ENCODE measurements at places on chromosomes 5 and 9.

DNA sequence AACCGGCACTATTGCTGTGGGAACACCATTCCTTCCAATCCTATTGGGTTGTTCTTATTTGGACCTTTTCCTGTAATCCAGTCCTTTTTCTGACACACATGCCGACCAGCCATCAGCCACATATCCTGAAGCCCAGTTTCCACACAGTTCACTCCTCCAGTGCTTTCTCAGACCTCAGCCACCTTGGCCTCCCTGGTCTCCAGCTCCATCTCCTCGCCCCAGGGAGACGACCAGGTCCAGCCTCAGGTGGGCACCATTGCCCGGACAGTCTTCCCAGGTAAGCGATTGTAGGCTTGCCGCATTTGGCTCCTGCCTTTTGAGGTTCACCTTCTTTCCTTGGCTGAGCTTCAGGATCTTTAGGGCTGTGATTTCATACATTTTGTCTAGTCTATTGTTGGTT lies 15.2 kb upstream of the TERT start:
- DNase-seq, result no peak

DNA sequence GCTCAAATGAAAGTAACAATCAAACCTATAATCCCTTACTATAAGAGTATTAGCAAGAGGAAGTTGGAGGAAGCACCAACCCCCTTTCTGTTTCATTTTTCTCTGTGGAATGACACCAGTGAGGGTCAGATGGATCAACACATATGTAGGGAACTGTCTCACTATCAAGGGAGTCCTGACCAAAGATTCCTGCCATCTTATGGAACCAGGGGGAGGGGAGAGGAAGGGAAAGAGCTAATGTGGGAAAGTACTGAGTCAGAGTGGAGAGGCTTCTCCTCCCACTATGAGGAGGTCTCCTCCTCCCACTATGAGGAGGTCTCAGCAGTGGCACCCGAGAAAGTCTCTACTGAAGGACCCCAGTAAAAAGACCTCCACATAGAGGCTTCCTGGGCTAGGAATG lies 73.3 kb upstream of the PCSK1 start:
- no peak for DNase-seq

DNA sequence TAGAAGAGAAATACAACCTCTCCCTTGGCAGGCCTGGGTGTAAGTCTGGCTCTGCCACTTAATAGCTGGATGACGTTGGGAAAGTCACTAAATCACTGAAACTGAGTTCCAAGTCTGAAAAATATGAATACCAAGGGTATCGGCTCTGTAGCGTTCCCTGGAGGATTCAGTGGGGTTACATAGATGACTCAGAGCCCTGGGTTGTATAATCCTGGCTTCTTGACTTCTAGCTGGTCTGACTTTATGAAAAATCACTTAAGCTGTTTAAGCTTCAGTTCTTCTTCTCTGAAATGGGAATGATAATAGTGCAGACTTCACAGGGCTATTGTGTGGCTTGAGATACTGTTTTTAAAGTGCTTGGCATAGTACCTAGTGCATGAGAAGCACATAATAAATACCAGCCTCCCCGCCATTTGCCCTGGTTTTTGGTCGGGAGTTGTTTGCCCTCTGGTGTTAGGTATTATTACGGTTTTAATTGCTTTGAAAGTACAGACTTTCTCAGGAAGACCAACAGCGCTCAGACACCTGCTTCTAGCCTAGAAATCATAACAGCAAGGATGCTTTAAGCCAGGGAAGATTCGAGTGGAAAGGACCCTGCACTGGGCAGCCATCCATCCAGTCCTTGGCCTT lies 43.0 kb downstream of the CYFIP2 start:
- no peak for DNase-seq

GRCh38 chr9:29648601-29649000 lies 2075.3 kb upstream of the C9orf72 start:
- DNase-seq, result no peak

- no peak for DNase-seq
Observed at GRCh38 chr5:170860818-170861666, 776 bp upstream of the RANBP17 start.

- DNase-seq, result no peak
Observed at GRCh38 chr5:170327168-170327567, 29.6 kb upstream of the LCP2 start.

DNA sequence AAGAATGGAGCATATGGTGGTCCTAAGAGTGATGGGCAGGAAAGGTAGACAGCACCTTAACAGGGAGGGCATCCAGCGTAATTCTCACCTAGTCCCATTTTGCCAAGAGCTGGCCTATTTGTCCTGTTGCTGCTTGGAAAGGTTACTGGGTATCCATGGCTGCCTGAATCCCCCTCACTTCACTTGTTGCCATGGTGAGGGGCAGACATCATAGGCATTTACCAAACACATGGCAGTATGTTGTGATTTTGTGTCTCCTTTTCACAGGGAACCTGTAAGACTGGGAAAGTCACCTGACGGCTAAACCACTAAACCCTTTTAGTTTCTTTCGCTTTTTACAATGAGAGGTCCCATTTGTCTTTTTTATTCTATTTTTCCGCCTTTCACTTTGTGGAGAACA lies 227.1 kb downstream of the CD180 start:
- no peak for DNase-seq

DNA sequence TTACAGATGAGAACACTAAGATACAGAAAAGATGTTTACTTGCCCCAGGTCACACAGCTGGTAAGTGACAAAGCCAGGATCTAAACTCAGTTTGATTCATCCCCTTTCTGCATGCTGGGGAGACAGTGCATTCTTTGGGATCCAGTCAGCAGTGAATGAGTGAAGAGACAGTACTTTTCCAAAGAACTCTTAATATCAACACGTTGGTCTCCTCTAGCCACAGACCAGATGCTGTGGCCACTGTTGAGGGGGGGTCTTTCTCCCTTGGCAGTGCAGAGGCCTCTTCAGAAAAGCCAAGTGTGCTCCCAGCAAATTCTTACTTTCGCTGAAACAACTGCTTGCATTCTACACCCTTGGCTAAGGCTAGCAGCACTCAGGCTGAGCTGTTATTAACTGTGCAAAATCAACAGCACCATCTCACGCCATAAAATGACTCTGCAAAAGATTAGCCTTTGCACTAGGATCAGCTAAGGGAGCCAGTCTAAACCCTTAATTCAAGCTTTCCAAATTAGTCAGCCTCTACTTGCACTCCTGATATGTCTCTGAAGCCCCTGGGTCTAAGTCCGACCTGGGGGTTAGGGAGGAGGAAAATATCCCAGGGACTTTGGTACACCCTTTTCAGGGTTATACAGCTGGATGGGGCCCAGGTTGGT lies 4.8 kb upstream of the TMEM171 start:
- DNase-seq, result no peak

DNA sequence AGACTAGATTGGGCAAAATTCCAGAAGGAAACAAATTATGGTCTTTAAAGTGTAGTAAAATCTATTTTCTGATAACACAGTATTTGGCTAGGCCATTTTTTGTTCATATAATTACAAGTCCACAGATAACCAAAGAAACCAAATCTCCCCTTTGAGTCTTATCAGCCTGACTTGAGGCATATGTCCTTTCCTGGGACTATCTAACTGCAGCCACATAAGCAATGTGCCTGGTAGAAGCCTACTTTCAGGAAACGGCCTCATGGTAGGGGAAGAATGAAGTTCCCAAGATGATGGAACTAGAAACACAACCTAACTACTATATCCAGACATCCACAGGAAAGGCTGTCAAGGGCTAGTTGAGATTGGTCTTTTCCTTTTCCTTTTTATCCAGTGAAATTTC lies 130.0 kb downstream of the PIK3R1 start:
- DNase-seq, result no peak

DNA sequence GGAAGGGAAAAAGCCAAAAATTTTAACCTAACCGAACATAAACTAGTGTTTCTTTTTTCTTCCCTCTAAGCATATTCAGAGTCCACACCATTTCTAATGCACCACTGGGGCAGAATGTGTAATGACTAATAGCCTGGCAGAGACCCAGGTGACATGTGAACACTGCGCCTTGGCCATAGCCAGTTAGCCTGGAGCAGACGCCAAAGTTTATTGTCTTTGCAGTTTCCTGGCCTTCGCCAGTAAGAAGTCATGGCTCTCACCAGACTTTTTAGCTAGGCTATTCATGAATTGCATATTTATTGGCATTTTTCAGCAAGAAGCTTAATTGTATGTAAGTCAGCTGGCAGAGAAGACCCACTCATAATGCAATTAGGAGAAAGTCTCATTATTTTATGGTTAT lies 182.8 kb upstream of the SLC27A6 start:
- peak; percentile 49 for DNase-seq

DNA sequence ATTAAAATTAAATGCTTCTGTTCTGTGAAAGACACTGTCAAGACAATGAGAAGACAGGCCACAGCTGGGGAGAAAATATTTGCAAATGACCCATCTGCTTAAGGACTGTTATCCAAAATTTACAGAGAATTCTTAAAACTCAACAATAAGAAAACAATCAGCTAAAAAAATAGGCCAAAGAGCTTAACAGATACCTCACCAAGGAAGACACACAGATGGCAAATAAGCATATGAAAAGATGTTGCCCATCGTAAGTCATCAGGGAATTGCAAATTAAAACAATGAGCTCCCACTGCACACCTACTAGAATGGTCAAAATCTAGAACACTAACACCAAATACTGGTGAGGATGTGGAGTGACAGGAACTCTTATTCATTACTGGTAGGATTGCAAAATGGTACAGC lies 10.3 kb downstream of the WNK2 start:
- no peak for DNase-seq

- no peak for DNase-seq
Observed at GRCh38 chr9:137294681-137295237, 7.3 kb downstream of the NRARP start.

DNA sequence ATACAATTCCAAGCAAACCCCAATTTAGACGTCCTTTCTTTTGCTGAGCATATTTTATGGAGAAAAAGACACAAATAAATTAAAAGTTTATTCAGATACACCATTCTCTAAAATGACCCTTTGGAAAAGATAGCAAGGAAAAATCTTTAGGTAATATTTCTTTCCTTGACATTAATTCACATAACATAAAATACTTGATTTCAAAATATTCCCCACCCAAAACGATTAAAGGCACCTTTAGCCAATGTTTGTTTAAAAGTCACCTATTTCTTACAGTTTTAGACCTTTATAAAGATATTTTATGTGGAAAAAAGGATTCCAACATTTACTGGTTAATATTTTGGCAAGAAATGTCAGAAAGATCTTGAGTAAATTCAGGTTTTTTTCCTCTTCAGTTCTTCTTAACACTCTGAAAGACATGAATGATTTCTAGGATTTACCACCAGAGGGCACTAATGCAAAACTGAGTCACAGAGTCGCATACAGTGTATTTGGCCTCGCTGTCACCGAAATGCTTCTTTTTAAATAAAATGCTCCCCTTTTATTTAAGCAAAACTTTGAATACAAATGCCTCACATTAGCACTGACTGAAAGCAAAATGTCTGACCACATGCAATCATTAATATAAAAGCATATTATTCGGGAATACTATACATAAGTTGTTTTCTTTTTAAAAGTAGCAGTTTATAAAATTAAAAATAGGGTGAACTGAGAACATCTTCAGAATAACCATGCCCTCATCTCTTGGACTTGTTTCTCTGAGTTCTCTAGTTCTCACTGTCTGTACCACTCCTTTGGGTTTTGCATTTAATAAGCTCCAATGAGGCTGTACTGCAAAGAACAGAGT lies 122.5 kb downstream of the SLC1A3 start:
- no peak for DNase-seq

DNA sequence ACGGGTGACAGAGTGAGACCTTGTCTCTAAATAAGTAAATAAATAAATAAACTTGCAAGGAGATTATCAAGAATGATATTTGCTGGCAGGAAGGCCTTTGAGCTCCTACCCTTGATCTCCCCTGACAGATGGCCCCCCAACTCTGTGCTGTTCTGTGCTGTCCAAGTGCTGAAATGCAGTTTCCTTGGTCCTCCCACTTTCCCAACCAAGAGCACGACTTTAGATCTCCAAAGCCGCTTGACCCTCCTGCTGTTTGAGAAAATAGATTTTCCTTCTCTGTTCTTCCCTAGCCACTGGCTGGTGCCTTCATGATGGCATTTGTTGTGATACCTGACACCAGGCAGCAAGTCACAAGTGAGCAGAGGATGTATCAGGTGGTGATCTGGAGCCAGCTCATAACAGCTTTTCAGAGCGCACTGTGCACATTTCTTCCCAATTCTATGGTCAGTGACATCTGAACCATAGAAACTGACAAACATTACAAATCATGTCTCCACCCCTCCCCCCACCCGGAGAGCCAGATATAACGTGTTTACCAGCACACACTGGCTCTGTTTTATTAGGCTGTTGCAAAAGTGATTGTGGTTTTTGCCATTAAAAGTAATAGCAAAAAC lies 80.0 kb upstream of the PUM3 start:
- no peak for DNase-seq

- DNase-seq, result no peak
Observed at GRCh38 chr5:151496041-151496484, 48.7 kb downstream of the SLC36A1 start.

GRCh38 chr5:36177715-36178523 lies 26.0 kb downstream of the SKP2 start:
- DNase-seq, result no peak

DNA sequence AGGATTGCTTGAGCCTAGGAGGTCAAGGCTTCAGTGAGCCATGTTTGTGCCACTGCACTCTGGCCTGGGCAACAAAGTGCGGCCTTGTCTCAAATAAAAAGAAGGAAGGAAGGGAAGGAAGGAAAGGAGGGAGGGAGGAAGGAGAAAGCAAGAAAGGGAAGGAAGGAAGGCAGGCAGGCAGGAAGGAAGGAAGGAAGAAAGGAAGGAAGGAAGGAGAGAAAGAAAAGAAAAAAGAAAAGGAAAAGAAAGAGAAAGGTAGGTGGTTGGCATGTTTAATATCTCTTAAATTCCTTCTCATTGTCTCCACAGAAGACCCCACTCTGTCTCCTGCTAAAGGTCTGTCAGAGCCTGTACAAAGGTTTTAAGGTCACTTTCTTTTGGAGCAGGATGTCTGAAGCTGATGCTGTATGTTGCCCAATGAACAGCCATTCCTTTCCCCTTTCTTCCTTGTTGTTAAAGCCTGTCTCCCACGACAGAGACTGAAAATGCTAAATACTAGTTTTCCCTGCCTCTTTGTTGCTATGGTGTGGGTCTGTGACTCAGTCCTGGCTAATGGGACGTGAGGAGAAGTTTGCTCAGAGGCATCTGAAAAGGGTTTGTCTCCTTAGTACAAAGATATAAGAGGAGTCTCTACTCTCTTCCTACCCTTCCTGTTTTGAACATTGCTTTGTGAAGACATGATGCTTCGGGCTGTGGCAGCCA lies 213.3 kb downstream of the PCSK1 start:
- DNase-seq, result no peak

GRCh38 chr5:135047347-135047695 lies 13.3 kb upstream of the PITX1 start:
- DNase-seq, result no peak

GRCh38 chr9:96020300-96020791 lies 144.9 kb downstream of the ERCC6L2 start:
- no peak for DNase-seq

DNA sequence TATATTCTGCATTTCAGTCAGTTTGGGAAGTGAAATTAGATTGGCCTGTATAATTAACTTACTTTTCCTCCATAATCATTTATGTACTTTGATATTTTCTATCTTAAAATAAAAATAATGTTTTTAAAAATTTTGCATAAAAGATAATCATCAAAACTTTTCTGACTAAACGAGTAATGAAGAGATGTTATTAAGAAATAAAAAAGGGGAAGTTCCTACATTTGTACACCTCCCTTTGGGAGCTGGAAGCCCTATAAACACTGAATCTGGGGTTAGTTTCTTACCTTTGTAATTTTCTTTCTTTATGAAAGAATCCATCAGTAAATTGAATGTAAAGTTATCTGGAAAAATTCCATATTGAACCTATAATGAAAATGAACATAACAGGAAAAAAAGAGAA lies 86.2 kb downstream of the MRPS27 start:
- DNase-seq, result no peak

- DNase-seq, result no peak
Observed at GRCh38 chr9:97694769-97695168, 2.4 kb downstream of the XPA start.

Data from tibial nerve (tissue), 4 donors.